HT1080 (cell line): ENCODE measurements at places on chromosomes 13 and 19.

- no peak for DNase-seq
These were observed 2.7 kb downstream of the PSG8 start for GRCh38 chr19:42762789-42763188.

GRCh38 chr13:42155251-42155650 is 106.8 kb downstream of the DGKH start:
- no peak for DNase-seq

DNA sequence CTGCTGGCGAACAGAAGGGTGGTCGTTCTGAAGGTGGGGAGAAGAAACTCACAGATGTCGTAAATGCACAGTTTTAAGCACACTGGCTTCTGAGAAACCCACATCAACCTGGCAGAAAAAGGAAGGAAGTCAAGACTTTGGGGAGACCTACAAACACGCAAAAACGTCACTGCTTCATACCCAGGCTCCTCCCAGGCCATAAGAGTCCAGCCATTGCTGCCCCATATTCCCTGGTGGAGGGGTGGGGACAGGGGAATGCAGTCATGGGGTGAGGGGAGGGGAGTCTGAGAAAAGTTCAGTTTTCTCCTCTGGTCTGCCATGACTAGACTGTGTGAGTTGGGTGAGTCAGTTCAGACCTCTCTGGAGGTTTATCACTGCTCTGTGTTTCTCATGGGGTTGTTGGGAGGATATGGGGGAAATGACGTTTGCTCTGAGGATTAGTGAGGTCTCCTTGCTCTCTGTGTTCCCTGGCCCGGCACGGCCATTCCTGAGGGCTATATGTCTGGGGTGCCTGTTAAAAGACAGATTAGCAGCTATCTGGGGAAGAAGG is 139.0 kb downstream of the FLT1 start:
- peak; percentile 80 for DNase-seq

- no peak for DNase-seq
These were observed 27.9 kb downstream of the FBXO27 start for GRCh38 chr19:39004403-39004802.

- DNase-seq: peak; percentile 2
These were observed 88.0 kb downstream of the PCCA start for GRCh38 chr13:100176801-100177400.

DNA sequence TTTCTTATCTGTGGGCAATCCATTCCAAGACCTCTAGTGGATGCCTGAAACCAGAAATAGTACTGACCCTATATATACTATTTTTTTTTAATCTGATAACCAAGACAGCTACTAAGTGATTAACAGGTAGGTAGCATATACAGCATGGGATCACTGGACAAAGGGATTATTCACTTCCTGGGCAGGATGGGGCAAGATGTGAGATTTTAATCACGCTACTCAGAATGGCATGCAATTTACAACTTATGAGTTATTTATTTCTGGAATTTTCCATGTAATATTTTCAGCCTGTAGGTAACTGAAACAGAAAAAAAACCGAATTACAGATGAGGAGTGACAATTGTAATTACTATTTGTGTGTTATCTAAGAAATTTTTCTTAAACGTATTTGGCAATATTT is 41.2 kb downstream of the ZIC2 start:
- no peak for DNase-seq
